Bladder microvascular endothelial cell (primary cell): ENCODE measurements at places on chromosomes 16 and 17. TPM values are rescaled to one million over a fixed set of nuclear protein-coding genes. Genes with fewer than 3 reads are reported as not detected.

Gene SLFN5
- 20.7 and 44.3 TPM in 2 replicates for total RNA-seq

Gene TLCD2
- total RNA-seq: 1.3 and 1.4 TPM in 2 replicates

Gene SGSH
- total RNA-seq: 9.6 and 31.3 TPM in 2 replicates

Gene MMP2
- 14.2 and 73.8 TPM in 2 replicates for total RNA-seq

Gene TBC1D3K
- total RNA-seq: not detected in 2 replicates

Gene OGFOD1
- total RNA-seq: 62.7 and 120 TPM in 2 replicates

Gene USP7
- total RNA-seq: 42.9 and 75.0 TPM in 2 replicates

Gene ZSWIM7
- 14.2 and 21.6 TPM in 2 replicates for total RNA-seq

Gene IRX3
- 0.25 and 0.32 TPM in 2 replicates for total RNA-seq

Gene EPOP
- 0.49 and 0.63 TPM in 2 replicates for total RNA-seq

Gene CACNG4
- not detected in 2 replicates for total RNA-seq

Gene CCL1
- total RNA-seq: not detected in 2 replicates

Gene KRTAP4-2
- total RNA-seq: not detected in 2 replicates

Gene MT1F
- total RNA-seq: 0.69 and 1.5 TPM in 2 replicates

Gene KPNB1
- 183 and 321 TPM in 2 replicates for total RNA-seq

Gene NHERF1
- total RNA-seq: 7.6 and 8.3 TPM in 2 replicates

Gene HOXB5
- 0.25 and 0.32 TPM in 2 replicates for total RNA-seq

Gene CDH16
- not detected in 2 replicates for total RNA-seq

Gene CNTD1
- total RNA-seq: not detected in 2 replicates

Gene NECAB2
- not detected in 2 replicates for total RNA-seq

Gene ABCC3
- 0.65 and 2.2 TPM in 2 replicates for total RNA-seq

Gene CASKIN1
- total RNA-seq: 0.50 TPM in 1 of 2 replicates, not detected in the other

Gene SALL1
- total RNA-seq: not detected in 2 replicates

Gene KCNG4
- not detected in 2 replicates for total RNA-seq

Gene CRYBA1
- not detected in 2 replicates for total RNA-seq

Gene SULT1A2
- 0.16 TPM in 1 of 2 replicates, not detected in the other for total RNA-seq

Gene AXIN2
- total RNA-seq: 1.4 and 2.6 TPM in 2 replicates

Gene NUPR1
- 5.7 and 8.4 TPM in 2 replicates for total RNA-seq

Gene CTRB2
- total RNA-seq: not detected in 2 replicates

Gene ADAMTS18
- 17.2 and 82.4 TPM in 2 replicates for total RNA-seq

Gene SULT1A4
- total RNA-seq: 12.6 and 17.3 TPM in 2 replicates

Gene TPPP3
- total RNA-seq: 0.13 TPM in 1 of 2 replicates, not detected in the other

Gene KCNH6
- total RNA-seq: 0.06 TPM in 1 of 2 replicates, not detected in the other

Gene ASB16
- not detected in 2 replicates for total RNA-seq

Gene IGFALS
- under 0.01 TPM in 1 of 2 replicates, not detected in the other for total RNA-seq

Gene TADA2A
- 22.2 and 27.4 TPM in 2 replicates for total RNA-seq

Gene USP43
- 0.16 TPM in 1 of 2 replicates, not detected in the other for total RNA-seq

Gene RGS9
- 0.97 and 1.9 TPM in 2 replicates for total RNA-seq

Gene GPR142
- 0.16 and 0.19 TPM in 2 replicates for total RNA-seq

Gene CES3
- not detected in 2 replicates for total RNA-seq

Gene EVPL
- under 0.01 TPM in 1 of 2 replicates, not detected in the other for total RNA-seq

Gene PDILT
- total RNA-seq: not detected in 2 replicates

Gene CD300LF
- not detected in 2 replicates for total RNA-seq

Gene NPIPB9
- 1.5 and 9.4 TPM in 2 replicates for total RNA-seq

Gene SEZ6L2
- total RNA-seq: 0.65 and 5.9 TPM in 2 replicates

Gene TOX3
- not detected in 2 replicates for total RNA-seq

Gene MARCHF10
- not detected in 2 replicates for total RNA-seq

Gene SHISA9
- 0.57 TPM in 1 of 2 replicates, not detected in the other for total RNA-seq

Gene BRCA1
- total RNA-seq: 16.8 and 25.1 TPM in 2 replicates

Gene CES5A
- total RNA-seq: not detected in 2 replicates

Gene ITGB4
- total RNA-seq: 8.6 and 22.9 TPM in 2 replicates

Gene C17orf100
- 0.16 and 0.31 TPM in 2 replicates for total RNA-seq

Gene KRTAP4-1
- total RNA-seq: not detected in 2 replicates
